Vagina (tissue), 2 donors: ENCODE measurements at places on chromosomes 12 and 14.

DNA sequence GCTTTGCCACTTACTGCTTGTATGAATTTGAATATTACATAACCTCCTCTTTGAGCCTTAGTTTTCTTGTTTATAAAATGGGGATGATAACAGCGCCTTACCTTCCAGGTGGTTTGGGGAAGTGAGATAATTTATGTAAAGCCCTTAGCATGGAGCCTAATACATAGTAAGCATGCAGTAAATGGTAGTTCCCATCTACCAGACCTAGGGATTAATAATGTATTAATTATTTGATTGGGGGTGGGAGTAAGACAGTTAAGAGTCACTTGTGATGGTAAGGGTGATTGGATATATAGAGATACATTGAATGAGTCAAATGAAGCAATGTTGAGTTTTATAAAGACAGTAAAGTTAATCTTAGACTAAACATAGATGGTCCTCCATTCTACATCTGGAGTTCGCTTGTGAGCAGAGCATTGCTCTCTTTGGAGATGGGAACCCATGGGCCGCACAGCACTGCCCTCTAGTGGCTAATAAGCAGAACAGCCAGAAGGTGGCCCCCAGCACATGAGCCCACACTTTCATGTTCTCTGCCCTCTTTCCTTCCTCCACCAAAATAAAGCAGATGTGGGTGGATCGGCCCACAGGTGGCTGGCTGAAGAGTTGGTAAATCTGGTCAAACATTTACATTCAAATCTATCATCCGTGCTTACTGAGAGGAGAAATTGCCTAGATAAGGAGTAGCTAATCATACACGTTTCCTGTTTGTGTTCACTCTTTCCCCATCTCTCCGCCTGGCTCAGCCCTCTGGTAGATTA lies 26.5 kb upstream of the TAMALIN start:
- no peak for DNase-seq

DNA sequence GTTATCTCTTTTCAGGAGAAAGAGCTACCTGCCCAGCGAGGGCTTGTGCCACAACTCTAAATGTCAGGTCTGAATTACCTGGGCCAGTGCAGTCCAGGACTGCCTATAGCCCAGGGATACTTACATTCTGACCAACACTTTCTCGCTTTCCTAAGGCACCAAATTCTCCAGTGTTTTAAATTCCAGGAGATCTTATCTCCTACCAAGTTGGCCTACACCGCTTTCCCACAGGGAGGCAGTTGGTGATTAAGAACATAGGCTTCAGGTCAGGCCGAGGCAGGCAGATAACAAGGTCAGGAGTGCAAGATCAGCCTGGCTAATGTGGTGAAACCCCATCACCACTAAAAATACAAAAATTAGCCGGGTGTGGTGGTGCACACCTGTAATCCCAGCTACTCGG lies 41.1 kb downstream of the RPS29 start:
- DNase-seq, result no peak

DNA sequence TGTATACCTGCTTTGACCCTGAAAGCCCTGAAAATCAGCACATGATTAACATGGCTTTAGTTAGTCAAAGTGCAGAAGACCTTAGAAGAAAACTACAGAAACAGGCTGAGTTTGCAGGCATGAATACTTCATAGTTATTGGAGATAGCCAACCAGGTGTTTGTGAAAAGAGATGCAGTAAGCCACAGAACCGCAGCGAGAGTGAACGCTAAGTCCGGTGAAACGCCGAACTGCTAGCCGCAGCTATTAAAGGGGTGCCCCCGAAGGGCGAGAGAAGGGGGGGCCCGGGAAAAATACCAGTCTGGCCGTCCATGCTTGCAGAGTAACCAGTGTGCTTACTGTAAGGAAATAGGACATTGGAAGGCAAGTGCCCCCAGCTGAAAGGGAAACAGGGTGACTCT lies 784.0 kb upstream of the TMEM132C start:
- DNase-seq, result no peak

- DNase-seq, result no peak
Measured at GRCh38 chr14:103022002-103022684, 35.2 kb downstream of the CDC42BPB start.

GRCh38 chr14:74864198-74864597 lies 11.7 kb downstream of the PROX2 start:
- DNase-seq, result no peak
